ENCODE measurements at places on chromosomes 6 and 20.

DNA sequence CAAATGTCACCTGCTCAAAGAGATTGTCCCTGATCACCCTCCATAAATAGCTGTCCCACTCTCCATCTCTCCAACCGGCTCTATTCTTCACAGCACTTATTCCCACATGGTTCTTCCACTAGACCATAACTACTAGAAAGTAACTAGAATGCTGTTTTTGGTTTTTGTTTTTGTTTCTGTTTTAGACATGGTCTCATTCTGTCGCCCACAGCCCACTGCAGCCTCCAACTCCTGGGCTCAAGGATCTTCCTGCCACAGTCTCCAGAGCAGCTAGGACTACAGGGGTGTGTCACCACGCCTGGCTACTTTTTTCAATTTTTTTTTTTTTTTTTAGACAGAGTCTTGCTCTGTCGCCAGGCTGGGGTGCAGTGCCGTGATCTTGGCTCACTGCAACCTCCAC, 12.2 kb downstream of the MMP24 start:
- DNase-seq, result no peak

DNA sequence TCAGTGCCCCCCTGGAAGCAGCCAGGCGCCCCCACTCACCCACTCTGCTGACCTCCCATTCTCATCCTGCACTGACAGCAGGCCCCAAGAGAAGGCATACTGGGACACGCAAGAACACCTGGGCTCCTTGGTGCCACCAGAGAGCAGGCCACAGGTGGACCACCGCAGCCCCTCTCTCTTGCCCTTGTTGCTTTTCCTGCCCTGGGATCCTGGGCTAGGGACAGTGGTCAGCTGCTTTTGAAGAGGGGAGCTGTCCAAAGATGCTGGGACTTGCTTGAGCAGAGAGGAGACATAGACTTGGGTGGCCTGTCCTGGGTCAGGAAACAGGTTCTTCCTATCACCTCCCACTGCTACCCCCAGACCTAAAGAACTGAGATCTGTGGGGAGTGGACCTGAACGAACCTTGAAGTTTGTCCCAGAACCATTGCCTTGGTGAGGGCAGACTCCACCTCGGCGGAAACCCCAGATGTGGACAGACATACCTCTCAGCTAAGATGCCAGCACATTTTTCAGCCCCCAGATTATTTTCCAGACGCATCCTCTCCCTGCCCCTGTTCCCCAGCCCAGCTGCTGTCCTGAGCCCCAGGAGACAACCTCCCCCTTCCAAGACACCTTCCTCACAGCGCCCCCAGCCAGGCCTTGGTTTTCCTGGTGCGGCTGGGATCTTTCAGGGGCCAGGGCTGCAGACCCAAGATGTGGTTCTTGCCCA, 1.1 kb downstream of the GLP1R start:
- DNase-seq, result no peak

- no peak for DNase-seq
Measured at GRCh38 chr20:2798814-2799213, 1.6 kb downstream of the CPXM1 start.

GRCh38 chr6:7164536-7165001, 56.8 kb downstream of the RREB1 start:
- DNase-seq, result no peak

- no peak for DNase-seq
Measured at GRCh38 chr6:117481926-117482239, 591 bp upstream of the DCBLD1 start.

DNA sequence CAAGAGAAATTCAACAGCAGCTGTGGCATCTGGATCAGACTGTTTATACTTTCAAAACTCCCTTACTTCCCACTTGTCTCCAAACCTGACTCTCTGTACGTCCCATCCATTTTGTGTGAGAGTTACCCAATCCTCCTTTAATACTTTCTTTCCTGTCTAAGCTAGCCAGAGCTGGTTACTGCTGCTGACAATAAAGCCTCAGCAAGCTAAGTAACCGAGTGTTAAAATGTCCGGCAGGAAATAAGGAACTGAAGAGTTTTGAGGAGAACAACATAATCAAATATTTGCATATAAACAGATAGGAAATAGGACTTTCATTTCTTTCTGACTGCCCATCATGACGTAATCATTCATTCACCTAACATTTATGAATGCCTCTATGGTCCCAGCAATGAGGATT, 11.6 kb downstream of the TMEM30A start:
- DNase-seq, result no peak

- DNase-seq, result no peak
Measured at GRCh38 chr6:170269846-170270541, 20.9 kb downstream of the DLL1 start.

GRCh38 chr20:61734733-61735502, 330.8 kb downstream of the TAF4 start:
- DNase-seq, result no peak

Measured in stimulated activated CD4-positive, alpha-beta T cell treated with anti-CD3 and anti-CD28 coated beads, Interleukin-2, amount 100 ng/mL, for 24 hours (primary cell).